ENCODE measurements at places on chromosomes 13 and 19.

GRCh38 chr19:13839938-13840304 is 37.0 kb upstream of the NANOS3 start:
- no peak for DNase-seq

GRCh38 chr13:27052551-27053208 is 118.9 kb downstream of the USP12 start:
- DNase-seq, result no peak

GRCh38 chr13:46119883-46120614 is 15.2 kb upstream of the CPB2 start:
- peak; percentile 32 for DNase-seq

DNA sequence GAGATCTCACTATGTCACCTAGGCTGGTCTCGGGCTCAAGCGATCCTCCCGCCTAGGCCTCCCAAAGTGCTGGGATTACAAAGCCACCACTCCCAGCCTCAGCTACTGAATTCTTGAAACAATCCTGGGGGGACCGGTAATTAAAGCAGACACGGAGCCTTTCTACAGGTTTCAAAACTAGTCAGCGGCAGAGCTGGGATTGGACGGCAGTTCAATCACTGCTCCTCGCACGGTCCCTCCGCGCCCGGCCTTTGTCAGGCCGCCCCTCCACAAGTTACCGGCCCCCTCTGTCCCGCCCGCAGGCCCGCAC is 229 bp downstream of the BORCS8 start:
- DNase-seq, result no peak

DNA sequence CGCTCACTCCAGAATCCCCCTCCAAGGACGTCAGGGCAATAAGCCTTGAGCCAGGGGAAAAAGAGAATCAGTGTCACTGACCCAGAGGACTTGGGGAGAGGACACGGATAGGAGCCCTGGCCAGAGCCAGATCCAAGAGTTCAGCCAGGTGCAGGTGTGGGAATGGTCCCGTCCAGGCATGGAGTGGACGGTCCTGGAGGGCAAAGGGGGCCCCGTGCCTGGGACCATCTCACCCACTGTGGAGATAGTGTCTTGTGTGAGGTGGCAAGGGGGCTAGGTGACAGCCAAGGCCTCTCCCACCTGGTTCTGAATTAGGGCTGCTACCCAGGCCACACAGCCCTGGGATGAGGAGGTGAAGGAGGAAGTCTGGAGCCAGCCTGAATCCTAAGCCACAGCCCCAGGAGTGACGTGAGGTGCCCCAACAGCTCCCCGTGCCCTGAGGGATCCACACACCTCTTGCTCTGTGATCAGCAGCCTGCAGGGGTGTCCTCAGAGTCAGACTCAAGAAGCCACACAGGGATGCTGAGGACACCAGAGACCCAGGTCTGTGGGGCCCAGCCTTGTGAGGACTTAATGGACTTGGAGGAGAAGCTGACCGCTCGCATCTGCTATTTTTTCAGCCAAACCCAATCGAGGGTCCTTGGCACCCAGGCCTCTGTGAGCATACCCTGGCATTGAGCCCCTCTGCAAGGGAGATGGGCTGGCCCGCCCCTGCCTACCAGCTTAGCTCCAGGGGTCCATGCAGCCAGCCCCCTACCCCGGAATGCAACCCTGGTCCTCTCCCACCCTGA is 16.4 kb upstream of the ZNF14 start:
- DNase-seq, result no peak

DNA sequence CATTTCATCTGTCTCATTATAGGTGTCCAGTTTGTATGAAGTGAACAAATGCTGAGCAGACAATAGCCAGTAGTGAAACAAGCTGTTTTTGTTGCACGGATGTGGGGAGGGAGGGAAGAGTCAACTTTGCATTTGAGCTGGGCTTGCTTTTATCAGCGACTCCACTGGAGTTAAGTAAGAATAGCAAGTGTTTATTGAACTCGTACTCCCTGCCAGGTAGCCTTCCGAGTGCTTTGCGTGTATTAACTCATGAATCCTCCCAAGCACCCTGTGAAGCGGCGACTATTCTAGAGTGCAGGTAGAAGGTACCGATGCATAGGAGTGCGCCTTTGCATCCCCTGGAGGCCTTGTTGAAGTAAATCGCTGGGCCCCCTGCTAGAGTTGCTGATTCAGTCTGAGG is 4.7 kb upstream of the ZNF444 start:
- DNase-seq, result peak; percentile 47

DNA sequence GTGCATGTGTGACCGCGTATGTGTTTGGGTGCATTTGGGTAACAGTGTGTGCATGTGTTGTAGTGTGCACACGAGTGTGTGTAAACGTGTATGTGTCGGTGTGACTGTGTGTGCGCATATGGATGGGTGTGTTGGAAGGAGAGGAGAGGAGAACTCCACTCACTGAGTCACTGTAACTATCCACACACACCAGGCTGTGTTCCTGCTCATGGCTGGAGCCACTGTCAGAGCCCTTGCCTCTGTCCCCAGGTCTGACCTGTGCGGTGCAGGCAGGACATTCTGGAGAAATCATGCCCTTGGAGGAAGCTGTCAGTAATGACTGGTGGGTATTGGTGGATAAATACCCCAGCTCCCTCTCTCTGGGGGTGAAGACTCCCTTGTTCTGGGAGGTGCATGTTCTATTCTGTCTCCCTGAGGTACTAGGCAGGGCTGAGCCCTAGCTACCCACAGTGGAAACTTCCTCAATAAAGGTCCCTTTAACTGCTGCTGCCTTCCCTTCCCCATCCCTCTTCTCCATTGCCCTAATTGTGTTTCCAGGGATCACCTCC is 48.4 kb downstream of the CYP4F22 start:
- no peak for DNase-seq

GRCh38 chr13:110124201-110124940 is 182.6 kb downstream of the COL4A1 start:
- DNase-seq, result peak; percentile 1

- peak; percentile 76 for DNase-seq
Observed at GRCh38 chr19:2648528-2648937, 54.0 kb downstream of the GNG7 start.

DNA sequence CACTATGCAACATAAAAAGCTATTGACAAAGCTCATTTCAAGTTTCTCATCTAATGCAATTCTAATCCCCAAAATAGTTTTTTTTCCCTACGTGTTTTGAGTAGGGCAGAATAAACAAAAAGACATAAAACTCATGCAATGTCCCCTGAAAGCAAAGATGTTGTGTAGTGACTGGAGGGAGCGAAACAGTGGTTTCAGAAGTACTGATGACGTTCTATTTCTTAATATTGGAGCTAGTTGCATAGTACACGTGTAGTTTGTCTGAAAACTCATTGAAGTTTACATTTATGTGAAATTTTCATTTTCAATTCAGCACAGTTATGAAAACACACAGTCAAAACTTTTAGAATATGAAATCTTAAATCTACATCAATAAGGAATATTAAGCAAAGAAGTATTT is 31.6 kb downstream of the USP12 start:
- DNase-seq, result no peak

- no peak for DNase-seq
Observed at GRCh38 chr13:73323615-73324014, 264.8 kb downstream of the KLF5 start.

GRCh38 chr19:45050036-45050435 is 11.2 kb downstream of the CLASRP start:
- DNase-seq, result no peak

DNA sequence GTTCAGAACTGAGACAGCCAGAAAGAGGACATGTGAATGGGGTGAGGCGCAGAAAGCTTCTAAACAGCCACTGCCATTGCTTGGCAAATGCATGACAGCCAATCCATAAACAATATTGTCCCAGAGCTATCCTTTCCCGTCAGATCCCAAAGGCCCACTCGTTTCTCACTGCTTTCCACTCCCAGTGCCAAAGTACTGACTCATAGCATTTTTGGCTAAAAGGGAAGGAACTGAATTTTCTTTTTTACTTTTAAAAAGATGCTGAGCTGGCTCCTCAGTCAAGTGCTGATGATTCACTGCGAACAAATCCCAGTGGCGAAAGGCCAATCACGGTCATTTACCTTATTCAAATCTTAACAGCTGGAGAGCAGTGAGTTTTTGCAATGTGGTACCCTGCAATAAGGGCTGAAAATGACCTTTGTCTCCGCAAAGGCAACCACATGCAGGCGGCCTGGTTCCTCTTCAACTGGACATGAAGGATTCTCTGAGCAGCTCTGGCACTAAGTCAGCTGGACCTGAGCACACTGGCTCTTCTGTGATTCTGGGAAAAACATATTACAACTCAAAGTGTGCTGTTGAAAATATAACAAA is 151.7 kb downstream of the DCLK1 start:
- DNase-seq, result no peak
